Cardiac muscle cell (in vitro differentiated cells and primary cell): ENCODE measurements at places on chromosomes 5 and 9. TPM values are rescaled to one million over a fixed set of nuclear protein-coding genes. Genes with fewer than 3 reads are reported as not detected.

Gene GTF2H2C
- total RNA-seq: 17.8 and 35.8 TPM in 2 replicates

Gene HMCN2
- 0.18 and 0.36 TPM in 2 replicates for total RNA-seq

Gene CDX1
- not detected in 2 replicates for total RNA-seq

Gene DEPDC1B
- 1.6 and 15.7 TPM in 2 replicates for total RNA-seq

Gene ZFP37
- 2.2 and 3.8 TPM in 2 replicates for total RNA-seq

DNA sequence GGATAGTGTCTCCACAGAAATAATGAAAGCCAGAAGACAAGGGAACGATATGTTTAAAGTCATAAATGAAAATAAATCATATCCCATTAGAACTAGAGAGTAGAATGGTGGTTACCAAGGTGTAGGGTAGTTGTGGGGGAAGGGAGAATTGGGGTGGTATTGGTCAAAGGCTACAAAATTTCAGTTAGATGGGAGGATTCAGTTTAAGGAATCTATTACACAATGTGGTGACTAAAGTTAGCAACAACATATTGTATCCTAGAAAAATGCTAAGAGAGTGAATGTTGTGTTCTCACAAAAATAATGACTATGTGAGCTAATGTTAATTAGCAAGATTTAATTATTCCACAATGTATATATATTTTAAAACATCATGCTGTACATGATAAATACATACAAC lies 27.8 kb upstream of the LARP1 start:
- DNase-seq: no peak

- DNase-seq: no peak
These were observed 632.6 kb upstream of the COX7C start for GRCh38 chr5:85985167-85985566.

- peak; percentile 81 for DNase-seq
These were observed at the start of gene PTBP3 for GRCh38 chr9:112332977-112333638. PTBP3 (minus strand) TSS chr9:112333619; CDS start chr9:112297865, 35,754 bp downstream.

DNA sequence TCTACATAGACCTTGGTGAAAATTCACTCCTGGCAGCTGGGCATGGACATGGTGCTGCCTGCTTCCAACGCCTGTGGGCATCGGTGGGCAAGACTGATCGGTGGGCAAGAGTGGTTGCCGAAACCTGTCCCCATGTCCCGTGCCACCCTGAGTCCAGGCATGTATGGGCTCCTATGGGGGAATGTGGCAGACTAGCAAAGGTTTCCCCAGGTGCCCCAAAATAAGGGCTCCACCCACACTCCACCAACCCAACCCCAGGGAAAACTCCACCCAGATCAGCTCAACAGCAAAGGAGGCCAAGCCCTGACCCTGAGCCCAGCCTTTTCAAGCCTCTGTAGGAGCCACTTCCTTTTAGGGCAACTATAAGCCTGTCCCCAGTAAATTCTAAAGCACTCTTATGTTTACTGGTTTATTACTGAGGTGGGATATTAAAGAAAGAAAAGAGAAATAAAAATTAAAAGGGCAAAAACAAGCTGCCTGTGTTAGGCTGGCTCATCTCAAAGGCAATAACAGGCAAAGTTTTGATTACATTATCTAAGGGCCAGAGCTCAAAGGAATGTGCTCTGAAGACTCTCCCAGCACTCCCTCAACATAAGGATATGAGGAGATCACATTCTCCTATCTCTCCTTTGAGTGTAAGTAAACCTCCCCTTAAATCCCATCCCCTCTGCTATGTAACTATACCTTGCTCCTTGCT lies 8.9 kb upstream of the SPATA31E1 start:
- DNase-seq: no peak

- no peak for DNase-seq
These were observed 71.6 kb downstream of the SETX start for GRCh38 chr9:132283165-132283564.
